Stimulated activated CD8-positive, alpha-beta memory T cell treated with anti-CD3 and anti-CD28 coated beads, Interleukin-4, amount 100 ng/mL, for 48 hours (primary cell): ENCODE measurements at places on chromosomes 5 and 9.

DNA sequence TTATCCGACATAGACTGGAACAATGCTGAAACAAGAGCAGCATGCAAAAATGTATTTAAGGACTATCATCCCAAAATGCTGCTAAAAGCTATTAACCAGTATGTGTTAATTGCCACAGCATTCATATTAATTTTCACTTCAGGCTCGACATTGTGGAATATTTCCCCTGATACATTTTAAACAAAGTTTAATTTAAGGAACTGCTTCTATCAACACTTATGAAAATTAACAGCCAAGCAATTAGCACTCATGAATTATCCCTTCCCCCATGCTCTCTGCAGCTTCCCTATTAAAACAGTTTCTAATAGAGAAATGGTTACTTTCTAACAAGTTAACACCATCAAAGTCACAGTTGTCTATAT lies 54.8 kb downstream of the MAPKAP1 start:
- DNase-seq: no peak

- DNase-seq: no peak
Observed at GRCh38 chr5:116938488-116938887, 363.9 kb upstream of the SEMA6A start.

DNA sequence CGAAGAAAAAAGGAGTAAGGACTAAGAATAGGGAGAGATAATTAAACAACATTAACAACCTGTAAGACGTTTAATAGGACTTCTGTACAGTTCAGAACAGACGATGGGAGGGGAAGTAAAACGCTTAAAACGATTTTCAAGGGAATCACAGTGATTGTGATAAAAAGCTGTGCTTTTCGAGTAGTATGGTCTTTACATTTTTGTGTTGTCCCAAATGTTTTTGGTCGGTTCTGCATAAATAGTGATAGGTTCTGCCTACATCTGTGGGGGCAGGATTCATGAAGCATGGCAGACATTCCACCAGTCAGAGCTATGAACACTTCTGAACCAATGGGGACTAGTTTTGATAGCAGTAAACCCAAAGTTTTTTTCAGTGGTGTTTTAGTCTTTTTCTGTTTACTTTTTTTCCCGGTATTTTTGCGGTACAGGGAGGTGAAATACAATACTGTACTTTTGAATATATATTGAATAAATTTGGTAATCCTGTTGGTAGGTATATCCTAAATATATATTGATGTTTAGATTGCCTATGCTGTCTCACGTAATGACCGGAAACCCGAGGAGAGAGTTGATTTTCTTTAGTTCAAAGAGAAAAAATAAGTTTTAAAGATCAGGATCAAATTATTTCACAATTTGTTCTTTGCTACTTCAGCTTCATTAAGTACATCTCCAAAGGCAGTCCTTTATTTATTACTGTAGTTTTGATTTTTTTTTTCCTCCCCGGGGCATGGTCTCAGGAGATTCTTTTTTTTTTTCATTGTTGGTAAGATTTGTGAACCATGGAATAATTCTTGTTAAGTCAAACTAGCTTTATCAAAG lies 1.3 kb downstream of the ERBIN start:
- DNase-seq: no peak

- no peak for DNase-seq
Observed at GRCh38 chr5:14131855-14132503, 11.2 kb upstream of the TRIO start.

- no peak for DNase-seq
Observed at GRCh38 chr9:124504530-124505005, 2.6 kb downstream of the NR5A1 start.

GRCh38 chr9:27468462-27469110 lies 55.5 kb upstream of the IFNK start:
- DNase-seq: no peak

GRCh38 chr5:137263371-137264005 lies 235.6 kb downstream of the SPOCK1 start:
- no peak for DNase-seq

GRCh38 chr9:110455860-110456259 lies 118.2 kb upstream of the TXNDC8 start:
- no peak for DNase-seq

GRCh38 chr5:80192507-80193241 lies 63.2 kb downstream of the SERINC5 start:
- no peak for DNase-seq

DNA sequence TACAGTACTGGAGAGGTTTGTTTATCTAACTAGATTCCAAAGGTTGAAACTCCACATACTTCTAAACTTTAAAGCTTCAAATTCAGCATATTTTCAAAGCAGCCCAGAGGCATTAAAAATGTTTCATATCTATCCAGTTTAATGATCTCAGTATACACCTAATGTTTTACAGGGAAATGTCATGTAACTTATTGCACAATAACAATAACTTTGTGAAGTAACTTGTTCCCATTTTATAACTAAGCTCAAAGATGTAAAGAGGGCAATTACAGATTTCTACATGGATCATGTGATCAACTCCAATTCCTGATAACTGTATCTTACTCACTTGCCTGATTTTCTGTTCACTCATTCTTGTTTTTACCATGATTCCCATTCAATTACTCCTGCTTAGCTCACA lies 610.0 kb downstream of the TAF11L14 start:
- no peak for DNase-seq

DNA sequence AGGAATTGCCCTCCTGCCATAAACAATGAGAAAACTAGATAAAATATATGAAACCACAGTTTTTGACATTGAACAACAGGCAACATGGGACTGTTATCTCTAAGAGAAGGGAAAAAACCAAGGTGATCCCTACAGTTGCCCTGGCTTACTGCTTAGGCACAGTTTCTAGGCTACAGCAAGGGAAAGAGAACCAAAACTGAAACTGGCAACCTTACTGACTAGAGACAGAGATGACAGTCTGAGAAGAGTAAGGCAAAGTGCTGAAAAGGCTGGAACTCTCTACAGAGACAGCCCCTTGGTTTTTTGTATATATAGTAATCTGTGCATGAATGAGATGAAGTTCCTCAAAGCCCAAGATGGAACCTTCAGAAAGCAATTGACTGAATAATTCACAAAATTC lies 36.2 kb upstream of the REEP2 start:
- DNase-seq: no peak

DNA sequence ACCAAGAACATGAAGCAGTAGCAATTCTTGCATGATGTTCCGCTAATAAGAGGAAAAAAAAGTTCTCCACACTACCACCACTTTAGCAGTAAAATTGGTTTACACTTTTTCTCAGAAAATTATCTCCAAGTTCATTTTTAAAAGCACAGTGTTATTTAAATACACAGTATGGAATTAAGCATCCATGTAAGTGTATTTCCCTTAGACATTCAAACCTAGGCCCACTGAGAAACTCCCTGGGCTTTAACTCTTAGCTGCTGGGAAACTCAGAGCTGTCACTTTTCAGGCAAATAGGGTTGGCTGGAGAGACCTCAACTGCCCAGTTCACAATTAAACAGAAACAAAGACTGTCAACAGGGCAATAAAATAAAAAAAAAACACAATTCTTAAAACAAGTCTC lies 2.7 kb downstream of the GNAQ start:
- DNase-seq: no peak

GRCh38 chr9:134058716-134059115 lies 9.1 kb downstream of the BRD3 start:
- DNase-seq: no peak

DNA sequence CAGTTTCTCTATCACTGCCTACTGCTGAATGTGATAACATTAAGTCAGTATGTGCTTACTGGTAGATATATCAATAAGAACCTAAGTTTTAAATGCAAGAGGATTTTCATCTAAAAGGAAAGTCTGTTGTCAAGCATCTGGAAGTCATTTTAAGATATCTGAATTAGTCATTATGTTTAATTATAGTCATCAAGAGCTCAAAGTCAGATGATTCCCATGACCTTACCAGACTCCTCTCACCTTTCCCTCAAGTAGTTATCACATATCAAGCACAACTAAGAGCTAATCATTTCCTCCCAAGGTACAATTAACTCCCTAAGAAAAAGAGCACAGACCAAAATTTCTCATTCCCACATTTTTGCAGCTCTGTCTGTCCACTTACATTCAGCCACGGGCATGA lies 45.5 kb downstream of the PUM3 start:
- no peak for DNase-seq

GRCh38 chr5:151196556-151197290 lies 27.2 kb downstream of the CCDC69 start:
- peak; percentile 12 for DNase-seq
